ENCODE measurements at places on chromosomes 3 and 15.

- DNase-seq: no peak
Measured at GRCh38 chr3:12316729-12317351, 28.0 kb downstream of the PPARG start.

DNA sequence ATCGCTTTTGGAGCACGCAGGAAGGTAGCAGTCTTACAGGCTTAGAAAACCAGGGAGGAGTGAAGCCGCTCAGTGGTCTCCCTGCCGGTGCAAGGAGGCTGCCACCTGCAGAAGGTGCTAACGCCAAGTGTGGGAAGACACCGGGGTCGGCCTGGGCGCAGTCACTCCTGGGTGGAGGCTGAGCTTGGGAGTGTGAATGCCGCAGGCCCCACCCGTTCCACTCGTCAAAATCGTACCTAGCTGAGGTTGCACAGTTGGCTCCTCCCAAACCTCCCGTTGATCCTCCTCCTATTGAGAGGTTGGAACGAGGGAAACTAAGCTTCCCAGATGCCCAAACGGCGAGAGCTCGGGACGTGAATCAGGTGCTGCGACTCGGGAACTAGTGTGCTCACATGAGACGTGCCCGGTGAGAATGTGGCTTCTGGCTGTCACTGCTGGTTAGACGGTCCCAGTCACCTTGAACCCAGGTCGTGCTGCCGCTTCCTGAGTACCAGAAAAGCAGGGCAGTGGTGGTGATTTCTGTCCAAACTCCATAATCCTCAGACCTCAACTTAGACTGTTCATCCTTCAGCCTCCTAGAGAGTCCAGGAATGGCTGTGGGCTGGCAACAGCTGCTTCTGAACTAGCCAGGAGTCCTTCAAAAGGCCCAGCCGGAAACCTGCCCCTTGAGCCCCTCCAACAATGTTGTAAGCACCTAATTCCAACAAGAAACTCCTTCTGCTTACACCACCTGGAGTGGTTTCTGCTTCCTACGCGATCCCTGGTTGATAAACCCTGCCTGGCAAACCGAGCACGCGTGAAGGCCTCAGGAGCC, 156.0 kb downstream of the XXYLT1 start:
- no peak for DNase-seq

- no peak for DNase-seq
Measured at GRCh38 chr15:41887161-41887560, 6.7 kb downstream of the SPTBN5 start.

DNA sequence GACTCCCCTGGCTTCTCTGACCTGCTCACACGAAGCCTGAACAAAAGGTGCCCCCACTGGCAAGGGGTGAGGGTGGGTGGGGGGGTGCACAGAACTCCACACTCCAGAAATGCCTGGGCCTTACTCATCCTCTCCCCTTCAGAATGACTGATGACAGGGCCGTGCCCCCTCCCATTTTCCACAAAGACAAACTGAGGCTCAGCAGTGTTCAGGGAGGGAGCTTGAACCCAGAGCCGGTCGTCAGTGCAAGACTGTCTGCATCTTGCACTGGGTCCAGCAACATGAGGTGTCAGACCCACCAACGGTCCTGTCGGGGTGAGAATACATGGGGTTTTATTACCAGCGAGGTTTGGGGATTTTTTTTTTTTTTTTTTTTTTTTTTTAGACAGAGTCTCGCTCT, 15.3 kb downstream of the IGDCC3 start:
- no peak for DNase-seq
